T-helper 9 cell (primary cell): ENCODE measurements at places on chromosomes 12 and 14.

DNA sequence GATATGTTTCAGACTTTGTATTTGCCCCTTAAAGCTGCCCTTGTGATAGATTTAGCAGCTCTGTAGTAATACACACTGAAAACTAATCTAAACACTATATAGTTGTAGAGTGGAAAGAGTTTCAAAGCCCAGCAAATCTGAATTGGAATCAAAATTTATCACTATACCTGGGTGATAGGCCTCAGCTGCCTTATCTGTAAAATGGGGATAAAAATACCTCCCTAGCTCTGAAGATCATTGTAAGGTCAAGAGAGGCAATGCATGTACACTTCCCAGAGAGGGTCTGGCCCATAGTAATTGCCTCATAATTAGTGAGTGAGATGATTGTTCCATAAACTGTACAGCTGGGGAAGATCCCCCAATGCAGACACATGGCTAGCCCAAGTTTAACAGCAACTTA lies 103.6 kb downstream of the IGF1 start:
- no peak for DNase-seq

GRCh38 chr14:35044939-35045797 lies 904 bp upstream of the FAM177A1 start:
- no peak for DNase-seq

DNA sequence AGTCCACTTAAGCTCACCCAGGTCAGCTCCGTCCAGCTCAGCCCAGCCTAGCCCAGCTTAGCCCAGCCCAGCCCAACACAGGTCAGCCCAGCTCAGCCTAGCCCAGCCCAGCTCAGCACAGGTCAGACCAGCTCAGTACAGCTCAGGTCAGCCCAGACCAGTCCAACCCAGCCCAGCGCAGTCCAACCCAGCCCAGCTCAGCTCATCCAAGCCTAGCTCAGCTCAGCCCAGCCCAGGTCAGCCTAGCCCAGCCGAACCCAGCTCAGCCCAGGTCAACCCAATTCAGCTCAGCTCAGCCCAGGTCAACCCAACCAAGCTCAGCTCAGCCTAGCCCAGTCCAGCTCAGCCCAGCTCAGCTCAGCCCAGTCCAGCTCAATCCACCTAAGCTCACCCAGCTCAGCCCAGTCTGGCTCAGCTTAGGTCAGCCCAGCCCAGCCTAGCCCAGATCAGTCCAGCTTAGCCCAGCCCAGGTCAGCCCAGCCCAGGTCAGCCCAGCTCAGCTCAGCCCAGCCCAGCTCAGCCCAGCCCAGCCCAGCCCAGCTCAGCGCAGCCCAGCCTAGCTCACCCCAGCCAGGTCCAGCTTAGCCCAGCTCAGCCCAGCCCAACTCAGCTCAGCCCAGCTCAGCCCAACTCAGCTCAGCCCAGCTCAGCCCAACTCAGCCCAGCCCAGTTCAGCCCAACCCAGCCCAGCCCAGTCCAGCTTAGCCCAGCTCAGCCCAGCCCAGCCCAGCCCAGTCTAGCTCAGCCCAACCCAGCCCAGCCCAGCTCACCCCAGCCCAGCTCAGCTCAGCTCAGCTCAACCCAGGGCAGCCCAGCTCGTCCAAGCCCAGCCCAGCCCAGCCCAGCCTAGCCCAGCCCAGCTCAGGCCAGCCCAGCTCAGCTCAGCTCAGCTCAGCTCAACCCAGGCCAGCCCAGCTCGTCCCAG lies 184.0 kb downstream of the TMEM121 start:
- DNase-seq, result no peak

DNA sequence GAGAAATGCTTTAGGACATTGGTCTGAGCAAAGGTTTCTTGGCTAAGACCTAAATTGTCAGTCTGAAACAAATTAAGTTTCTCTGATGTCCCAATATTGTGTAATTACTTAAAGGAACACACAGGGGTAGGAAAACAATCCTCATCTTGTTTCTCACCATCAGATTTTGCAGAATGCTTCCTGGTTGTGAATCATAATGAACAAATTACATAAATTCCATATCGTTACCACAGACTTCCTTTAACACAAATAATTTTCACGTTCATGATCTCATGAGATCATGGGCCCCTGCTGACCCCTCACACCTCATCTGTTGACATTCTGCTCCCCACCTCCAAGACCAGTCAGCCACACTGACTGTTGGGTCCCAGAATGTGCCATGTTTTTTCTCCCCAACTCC lies 194.1 kb downstream of the MON2 start:
- no peak for DNase-seq

DNA sequence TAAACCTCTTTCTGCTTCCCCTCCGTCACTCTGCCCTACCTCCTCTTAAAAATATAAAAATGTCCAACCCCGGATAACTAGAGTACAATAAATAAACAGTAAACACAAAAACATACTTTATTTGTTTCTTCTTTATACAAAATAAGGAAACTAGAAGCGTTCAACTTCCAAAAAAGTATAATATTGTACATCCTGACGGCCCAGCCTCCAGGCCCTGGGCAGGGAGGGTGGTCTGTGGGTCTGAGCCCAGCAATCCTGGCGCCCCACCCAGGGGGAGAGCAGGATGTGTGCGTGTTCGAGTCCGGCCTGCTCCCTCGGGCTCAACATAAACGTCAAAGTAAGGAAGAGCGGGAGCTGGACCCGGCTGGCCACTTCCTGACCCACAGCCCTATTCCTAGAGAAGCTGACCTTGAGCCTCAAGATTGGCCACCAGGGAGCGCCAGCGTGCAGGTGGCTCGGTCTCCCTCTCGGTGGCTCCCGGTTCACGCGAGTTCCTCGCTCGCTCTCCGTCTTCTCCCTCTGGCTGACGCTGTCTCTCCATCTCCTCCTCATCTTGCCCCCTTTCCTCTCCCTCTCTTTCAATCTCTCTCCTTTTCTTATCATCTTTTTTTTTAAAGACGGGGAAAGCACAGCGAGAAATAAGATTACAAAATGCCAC lies 9.4 kb downstream of the LHX5 start:
- DNase-seq, result peak; percentile 58
